Esophagus squamous epithelium (tissue), 5 donors: ENCODE measurements at places on chromosomes 2 and 18.

DNA sequence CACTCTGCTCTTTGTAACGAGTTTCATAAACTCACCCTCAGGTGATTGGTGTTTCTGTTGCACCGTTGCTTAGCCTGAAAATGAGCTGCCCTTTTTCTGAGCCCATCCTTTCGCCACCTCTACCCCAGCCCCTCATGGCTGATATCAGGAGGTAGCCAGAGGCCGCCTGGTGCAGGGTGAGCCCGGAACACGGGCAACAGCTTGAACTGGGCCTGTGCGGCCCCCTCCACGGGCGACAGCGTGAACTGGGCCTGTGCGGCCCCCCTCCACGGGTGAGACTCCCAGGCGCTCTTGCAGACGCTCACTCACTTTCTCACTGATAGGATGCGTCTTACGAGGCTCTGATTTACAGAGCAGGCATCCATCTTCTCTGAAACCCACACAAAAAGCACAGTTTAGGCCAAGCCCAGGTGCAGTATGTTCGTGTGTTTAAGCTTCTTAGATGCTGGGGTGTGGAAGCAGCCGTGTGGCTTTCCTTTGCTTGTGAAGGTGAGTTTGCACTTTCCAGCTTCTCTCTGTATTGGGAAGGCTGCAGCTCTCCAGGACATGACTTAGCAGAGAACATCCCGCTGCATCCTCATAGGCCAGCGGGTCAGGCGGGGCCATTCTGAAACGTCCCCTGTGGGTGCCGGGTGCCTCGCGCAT is 83.5 kb downstream of the NFATC1 start:
- DNase-seq, result no peak

DNA sequence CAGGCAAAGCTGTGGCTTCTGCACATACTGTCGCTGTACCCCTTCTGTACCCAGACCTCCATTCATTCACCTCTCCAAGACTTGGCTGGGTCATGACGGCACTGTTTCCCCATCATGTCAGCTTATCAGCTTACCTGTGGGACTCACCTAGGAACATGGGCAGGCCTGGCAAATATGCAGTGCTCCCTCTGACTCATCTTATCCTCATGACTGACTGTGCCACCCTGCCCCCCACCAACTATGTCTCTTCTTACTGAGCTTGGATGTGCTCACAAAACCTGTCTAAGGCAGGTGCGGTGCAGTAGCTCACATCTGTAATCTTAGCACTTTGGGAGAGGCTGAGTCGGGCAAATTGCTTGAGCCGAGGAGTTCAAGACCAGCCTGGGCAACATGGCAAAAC is 152.4 kb downstream of the MGAT5 start:
- DNase-seq, result no peak

DNA sequence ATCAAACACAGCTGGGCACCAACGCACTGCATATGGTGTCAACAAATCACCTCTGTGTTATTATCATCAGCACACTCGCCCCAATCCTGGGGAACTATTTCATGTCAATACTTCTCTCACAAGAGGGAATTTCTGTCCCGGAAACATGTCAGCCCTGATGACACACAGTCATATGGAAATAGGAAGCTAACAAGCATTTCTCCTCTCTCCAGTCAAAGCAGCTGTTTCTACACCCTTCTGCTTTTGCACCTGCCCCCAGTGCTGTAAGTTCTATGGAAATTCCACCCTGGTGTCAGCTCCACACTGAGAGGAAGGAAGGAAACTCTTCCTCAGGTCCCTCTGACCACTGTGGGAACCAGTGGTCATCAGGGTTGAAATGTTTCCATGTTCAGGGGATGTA is 447.6 kb upstream of the ID2 start:
- DNase-seq, result no peak

DNA sequence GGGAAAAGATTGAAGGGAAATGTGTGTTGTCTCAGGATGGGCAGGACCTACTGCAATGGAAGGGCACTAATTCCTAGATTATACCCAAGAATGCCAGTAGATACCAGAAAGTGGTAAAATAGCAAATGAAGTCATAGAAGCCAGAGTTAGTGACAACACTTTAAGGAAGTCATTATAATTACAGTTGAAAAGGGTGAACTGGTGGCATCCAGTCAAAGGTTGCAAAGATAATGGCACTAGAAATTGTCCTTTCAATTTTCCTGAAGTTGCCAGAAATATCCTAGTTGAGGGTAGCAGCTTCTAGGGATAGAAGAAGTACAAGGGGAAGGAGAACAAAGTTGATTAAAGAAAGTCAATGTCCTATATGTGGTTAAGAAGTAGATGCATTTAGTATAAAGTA is 68.8 kb upstream of the GLS start:
- no peak for DNase-seq

- no peak for DNase-seq
Observed at GRCh38 chr2:168645696-168646338, 156.6 kb upstream of the NOSTRIN start.

DNA sequence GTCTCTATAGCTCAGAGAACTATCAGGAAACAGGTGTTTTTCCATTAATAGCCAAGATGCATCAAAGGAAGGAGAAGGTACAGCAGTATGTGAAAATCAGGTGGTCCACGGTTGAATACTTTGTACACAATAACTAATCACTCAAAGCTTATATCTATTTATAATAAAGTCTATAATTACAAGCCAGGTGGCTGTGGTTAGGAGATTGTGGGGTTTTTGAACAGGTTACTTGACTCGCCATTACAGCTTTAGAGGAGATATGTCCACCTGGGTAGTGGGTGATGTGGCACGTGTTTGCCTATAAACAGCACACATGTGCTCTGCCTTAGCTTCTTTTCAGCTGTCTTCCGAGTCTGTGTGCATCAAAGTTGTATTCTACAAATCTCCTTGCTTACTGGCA is 892.2 kb upstream of the ZEB2 start:
- DNase-seq, result no peak

DNA sequence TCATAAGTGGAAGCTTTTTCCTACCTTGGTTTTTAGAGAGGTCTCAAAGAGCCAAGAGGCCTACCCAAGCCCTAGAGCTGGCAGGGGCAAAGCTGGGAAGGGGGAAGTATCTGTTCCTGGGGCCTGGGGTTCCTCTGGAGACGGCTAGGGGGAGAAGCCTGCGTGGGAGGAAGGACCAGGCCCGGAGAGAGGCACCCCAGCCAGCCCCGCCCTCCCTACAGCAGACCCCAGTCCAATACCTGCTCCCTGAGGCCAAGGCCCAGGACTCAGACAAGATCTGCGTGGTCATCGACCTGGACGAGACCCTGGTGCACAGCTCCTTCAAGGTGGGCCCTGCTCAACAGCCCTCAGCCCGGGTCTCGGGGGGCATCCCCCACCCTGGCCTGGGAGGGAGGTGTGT is 2.2 kb downstream of the CTDSP1 start:
- DNase-seq, result no peak

DNA sequence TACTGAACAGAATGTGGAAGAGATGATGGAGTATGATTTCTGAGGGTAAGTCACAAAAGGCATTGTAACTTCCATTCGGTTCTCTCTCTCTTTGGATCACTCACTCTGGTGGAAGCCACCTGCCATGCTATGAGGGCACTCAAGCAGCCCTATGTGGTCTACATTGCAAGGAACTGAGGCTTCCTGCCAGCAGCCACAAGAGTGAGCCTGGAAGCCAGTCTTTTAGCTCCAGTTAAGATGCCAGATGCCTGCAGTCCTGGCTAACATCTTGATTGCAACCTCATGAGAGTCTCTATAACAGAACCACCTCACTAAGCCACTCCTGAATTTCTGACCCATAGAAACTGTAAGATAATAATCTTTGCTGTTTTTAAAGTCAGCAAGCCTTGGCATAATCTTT is 935.7 kb downstream of the LRP1B start:
- DNase-seq, result no peak

GRCh38 chr2:239465017-239466001 is 64.5 kb upstream of the HDAC4 start:
- peak; percentile 15 for DNase-seq

GRCh38 chr18:70384181-70384790 is 95.4 kb downstream of the SOCS6 start:
- no peak for DNase-seq

GRCh38 chr18:36112302-36112701 is 16.8 kb downstream of the SLC39A6 start:
- DNase-seq, result no peak

- DNase-seq, result no peak
Observed at GRCh38 chr2:195313962-195314361, 343.1 kb upstream of the SLC39A10 start.

DNA sequence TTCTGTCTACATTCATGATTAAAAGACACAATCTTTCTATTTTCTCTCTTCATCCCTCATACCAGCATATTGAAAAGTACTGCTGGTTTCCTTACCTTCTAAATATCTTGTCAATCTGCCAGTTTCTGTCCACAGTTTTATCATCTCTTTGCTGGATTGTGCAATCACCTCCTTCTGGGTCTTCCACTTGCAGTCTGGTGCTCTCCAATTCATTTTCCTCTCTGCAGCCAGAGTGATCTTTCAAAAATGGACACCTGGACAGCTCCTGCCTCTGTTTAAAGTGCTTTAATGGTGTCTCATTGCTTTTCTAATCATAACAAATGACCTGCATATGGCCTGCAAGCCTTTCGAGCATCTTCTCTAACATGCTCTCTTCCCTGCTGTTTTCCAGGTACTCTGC is 94.0 kb downstream of the C1QL2 start:
- DNase-seq, result no peak

- DNase-seq, result no peak
Observed at GRCh38 chr2:68660658-68661057, 17.3 kb downstream of the PROKR1 start.

DNA sequence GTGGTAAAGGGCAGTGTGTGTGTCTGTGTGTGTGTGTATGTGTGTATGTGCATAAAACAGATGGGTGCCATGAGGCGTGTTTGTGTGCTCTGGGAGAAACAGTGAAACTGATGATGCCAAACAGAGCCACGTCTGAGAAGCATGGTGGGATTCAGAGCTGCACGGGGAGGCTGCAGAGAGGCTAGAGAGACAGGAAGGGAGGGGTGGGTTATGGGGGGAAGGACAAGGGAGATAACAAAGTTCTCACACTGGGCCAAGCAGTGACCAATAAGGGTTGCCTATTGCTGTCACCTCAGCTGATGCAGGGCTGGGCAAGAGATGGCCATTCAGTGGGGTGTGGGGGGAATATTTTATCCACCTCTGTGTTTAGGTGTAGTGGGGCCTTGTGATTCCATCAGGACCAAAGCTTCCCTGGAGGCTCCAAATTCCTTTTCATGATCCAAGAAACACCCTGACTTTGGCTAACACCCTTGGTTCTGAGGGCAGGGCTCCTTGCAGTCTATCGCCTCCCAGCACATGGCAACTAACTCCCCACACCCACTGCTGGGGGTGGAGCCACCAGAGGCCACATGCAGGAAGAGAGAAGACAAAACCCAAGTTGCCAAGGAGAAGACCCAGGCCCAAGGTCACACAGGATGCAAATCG is 54.2 kb upstream of the POMC start:
- DNase-seq, result no peak

DNA sequence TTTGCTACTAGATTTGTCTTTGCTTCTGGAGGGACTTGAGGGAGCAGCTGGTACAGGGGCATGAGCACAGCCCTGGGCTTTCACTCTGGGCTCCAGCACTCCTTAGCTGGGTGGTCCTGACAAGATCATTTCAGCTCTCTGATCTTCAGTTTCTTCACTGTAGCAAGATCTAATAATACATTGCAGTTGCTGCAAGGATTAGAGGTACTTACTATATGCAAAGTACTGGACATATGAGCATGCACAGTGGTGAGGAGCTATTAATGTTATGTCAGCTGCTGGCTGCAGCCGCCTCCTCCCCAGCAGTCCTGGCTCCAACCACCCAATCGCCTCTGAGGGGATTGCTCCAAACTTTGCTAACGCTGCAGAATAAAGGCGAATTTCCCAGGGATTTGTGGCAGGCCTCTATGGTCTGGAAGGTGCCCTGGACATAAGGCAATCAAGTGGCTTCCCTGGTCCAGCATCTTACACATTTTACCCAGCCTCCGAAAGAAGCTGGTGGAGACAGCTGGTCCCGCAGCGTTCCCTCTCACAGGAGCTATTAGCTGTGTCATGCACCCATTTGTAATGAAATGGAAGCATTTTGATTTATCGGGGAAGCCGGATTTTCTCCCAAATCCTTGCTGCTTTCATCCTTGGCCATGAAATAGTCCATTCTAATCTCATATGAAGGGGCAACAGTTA is 96.7 kb downstream of the RHOB start:
- no peak for DNase-seq

GRCh38 chr2:25590921-25591505 is 82.4 kb downstream of the DTNB start:
- no peak for DNase-seq

GRCh38 chr2:107721586-107721985 is 105.1 kb upstream of the RGPD4 start:
- no peak for DNase-seq

DNA sequence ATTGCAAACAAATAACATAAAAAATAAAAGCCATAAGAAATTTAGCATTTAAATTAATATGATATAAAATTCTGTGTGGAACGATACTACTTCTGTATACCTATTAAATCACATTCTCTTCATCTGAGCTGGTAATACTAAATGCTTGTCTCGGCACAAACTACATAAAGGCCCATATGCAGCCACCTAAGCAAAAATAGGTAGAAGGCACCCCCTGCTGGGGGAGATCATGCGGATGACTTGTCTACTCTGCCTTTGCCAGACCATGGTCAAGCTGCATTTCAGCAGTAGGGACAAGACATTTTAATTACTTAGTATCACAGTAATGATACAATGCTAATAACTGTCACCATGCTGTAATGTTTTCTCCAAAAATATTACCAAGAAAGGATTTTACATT is 108.0 kb downstream of the CDH19 start:
- no peak for DNase-seq

DNA sequence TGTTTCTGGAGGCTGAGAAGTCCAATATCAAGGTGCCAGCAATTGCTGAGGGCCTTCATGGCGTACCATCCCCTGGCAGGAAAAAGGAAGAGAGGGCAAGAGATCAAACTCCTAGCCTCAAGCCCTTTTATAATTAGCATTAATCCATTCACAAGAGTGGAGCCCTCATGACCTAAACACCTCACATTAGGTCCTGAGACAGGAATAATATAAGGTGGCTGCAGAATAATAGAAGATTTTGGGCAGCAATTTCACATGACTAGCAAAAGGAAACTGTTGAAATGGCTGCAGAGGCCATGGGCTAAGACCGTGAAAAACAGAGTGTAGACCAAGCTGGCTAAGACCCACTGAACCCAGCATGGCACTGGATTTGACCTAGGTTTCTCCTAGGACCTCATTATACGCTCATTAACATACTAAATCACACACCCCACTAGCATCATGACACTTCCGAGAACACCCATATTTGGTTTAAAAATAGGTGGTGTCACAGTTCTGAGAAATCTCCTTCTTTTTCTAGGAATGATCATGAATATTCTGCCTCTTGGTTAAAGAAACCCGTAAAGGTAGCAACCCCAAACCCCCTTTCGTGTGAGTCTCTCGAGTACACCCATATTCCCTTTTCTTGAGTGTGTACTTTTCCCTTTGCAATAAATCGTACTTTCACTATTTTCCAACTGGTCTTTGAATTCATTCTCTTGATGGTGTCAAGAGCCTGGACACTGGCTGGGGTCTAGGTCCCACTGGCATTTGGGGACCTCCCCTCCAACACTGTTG is 3.1 kb upstream of the MYCN start:
- DNase-seq, result no peak

- no peak for DNase-seq
Observed at GRCh38 chr2:41821167-41821566, 226.7 kb upstream of the PKDCC start.
